Fibroblast of lung (primary cell): ENCODE measurements at places on chromosomes 5 and 9. TPM values are rescaled to one million over a fixed set of nuclear protein-coding genes. Genes with fewer than 3 reads are reported as not detected.

Gene ARID3C
- total RNA-seq: under 0.01 and 0.17 TPM in 2 replicates

Gene ACER2
- 2.6 and 4.5 TPM in 2 replicates for total RNA-seq

Gene RANBP3L
- total RNA-seq: under 0.01 TPM in 1 of 2 replicates, not detected in the other

Gene FYB1
- total RNA-seq: under 0.01 TPM in 1 of 2 replicates, not detected in the other

Gene AK1
- 46.7 and 47.6 TPM in 2 replicates for total RNA-seq

Gene PCDHGA9
- 2.6 and 4.8 TPM in 2 replicates for total RNA-seq

Gene FCN2
- total RNA-seq: not detected in 2 replicates

Gene SUB1
- total RNA-seq: 76.5 and 88.0 TPM in 2 replicates

Gene DMRT1
- not detected in 2 replicates for total RNA-seq

Gene NTRK2
- 0.26 and 0.66 TPM in 2 replicates for total RNA-seq

Gene SMIM33
- not detected in 2 replicates for total RNA-seq

DNA sequence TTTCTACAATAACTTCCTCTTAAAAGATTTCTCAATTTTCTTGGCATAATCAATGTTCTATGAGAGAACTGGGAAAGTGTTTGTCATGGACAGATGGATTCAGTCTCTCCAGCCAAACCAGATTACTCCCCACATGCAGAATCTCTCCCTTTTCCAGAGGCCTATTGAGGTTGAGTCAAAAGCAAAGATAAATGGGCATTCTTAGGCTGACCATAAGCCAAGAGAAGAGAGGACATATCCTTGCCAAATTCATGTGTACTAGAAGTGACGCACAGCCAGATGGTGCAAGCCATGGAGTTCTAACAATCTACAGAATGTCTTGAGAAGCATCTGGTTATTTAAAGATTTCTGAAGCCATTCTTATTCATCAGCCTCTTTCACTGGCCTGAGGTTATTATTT lies 2115.0 kb downstream of the MAT2B start:
- DNase-seq: peak; percentile 100

GRCh38 chr9:96620832-96621269 lies 1.2 kb upstream of the CDC14B start:
- no peak for DNase-seq

- no peak for DNase-seq
Measured at GRCh38 chr5:42836070-42836769, 24.5 kb upstream of the SELENOP start.

DNA sequence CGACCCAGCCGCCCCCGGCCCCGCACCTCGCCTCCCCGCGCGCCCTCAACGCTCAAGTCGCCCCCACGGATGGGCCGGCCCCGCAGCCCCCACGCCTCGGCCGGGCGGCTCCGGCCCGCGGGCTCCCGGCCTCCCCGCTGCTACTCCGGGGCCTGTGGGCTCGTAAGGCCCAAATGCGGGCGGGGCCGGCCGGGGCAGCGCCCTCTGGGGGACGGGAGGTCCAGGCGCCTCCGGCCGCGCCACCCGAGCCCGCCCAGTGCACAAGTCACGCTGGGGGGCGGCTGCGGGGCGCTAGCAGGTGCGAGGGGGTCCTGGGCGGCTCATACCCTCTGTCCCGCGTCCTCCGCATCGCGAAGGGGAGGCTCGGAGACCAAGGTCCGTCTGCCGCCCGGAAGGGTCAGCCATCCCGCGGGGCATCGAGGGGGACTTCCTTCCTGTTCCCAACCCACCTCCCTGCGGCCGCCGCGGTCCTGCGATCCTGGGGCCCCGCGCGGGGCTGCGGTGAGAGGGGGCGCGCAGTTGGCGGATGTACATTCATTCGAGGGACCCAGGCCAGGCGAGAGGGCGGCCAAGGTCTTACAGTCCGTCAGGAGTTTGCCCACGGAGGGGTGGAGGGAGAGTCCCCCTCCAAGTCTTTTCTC lies at the start of gene CIZ1:
TSS of gene CIZ1 (minus strand) at position 167 of the 641 bp plus-strand sequence. CDS start 715 bp downstream, outside the sequence.
- peak; percentile 79 for DNase-seq

- DNase-seq: peak; percentile 29
Measured at GRCh38 chr5:101418713-101419118, 515.6 kb upstream of the ST8SIA4 start.

GRCh38 chr5:170287532-170287931 lies 10.0 kb downstream of the LCP2 start:
- DNase-seq: peak; percentile 42

- DNase-seq: no peak
Measured at GRCh38 chr5:98540056-98540455, 233.4 kb upstream of the RGMB start.

GRCh38 chr9:13023498-13023897 lies 248.7 kb downstream of the LURAP1L start:
- DNase-seq: peak; percentile 41

GRCh38 chr9:133531293-133531692 lies 3.2 kb upstream of the ADAMTSL2 start:
- no peak for DNase-seq

DNA sequence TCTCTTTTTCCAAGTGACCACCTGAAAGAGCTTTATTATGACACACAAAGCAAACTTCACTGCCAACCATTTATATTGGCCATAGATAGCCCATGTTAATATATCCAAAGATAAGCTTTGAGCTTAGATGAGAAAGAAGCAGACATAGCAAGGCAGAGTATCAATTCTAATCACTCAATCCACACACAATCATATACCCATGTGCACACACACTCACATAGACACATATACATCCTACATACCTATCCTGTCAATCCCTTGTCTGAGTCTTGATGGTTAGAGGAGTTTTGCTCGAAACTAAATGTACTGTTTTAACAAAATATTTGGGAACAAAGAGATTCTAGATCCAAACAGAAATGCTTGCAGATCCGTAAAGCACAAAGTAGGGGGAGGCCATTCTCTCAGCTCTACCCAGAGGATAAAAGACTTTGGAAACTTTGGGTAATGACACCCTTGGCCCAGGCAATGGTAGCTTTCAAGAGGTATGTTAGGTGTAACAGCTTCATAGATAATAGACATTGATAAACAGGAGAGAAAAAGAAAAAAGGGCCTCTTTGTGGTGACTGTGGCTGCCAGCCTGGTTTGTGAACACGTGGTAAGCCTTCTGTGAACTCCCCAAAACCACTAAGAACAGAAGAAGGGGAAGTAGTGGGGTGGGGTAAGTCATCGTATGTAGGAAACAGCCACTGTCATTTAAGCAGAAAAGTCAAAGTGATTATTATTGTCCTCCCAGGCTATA lies 121.6 kb downstream of the TLR4 start:
- DNase-seq: no peak

DNA sequence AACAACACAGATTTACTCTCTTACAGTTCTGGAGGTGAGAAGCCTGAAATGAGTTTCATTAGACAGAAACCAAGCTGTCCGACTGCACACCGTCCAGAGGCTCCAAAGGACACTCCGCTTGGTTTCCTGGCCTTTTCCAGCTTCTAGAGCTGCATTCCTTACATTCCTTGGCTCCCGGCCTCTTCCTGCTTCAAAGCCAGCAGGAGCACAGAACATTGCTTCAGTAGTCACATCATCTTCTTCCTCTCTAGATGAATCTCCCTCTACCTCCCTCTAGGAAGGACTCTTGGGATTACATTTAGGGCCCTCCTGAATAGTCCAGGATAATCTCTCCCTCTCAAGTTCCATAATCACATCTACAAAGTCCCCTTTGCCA lies 213.3 kb downstream of the CDK5RAP2 start:
- peak; percentile 79 for DNase-seq

DNA sequence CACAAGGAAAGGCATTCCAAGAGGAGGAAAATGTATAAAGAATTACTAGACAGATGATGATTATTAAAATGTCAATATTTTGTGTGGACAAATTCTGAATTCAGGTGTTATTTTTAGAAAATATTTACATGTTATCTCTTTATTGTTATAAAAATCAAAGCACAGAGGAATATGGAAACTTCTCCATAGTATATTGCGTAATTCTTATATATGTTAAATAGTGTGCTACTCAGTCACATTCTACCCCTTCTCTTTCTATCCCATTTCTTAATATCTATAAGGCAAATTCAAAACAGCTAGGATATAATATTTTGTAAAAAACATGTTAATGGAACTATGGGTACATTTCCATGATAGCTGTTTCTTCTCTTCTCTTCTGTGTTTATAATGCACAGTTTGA lies 546.8 kb upstream of the FTMT start:
- DNase-seq: no peak

DNA sequence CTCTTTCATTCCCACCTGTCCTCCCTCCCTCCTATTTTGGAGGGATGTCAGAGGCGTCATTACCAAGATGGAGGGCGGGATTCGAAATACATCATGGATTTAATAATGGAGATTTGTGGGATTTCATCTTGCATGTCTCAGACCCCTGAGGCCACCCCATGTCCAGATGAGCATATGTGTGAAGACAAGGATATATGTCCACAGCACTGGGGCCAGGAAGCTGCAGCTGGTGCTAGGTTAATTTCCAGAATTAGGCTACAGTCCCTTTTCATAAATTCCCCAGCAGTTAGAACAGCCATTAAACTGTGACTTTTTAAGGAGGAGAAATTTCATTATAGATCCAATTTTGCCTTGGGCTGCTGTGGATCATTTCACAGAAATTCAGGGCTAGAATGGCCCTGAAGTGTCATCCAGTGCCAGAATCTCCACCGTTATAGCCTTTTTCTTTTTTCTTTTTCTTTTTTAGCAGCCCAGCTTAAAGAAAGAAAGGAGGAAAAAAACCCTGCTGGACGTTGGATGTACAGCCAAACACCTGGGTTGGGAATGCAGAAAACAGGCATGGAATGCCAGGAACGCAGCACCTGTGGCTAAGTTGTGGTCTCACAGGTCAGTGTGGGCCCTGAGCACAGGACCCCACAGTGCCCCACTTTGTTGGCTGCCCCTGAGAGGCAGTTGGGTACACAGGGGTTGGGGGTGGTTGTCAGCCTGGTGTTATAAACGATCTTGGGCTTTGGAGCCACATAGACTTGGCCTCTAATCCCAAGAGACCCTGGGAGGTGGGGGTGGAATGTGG lies 50.2 kb upstream of the CXCL14 start:
- no peak for DNase-seq

- DNase-seq: peak; percentile 27
Measured at GRCh38 chr9:114552706-114553105, 34.9 kb upstream of the ATP6V1G1 start.

DNA sequence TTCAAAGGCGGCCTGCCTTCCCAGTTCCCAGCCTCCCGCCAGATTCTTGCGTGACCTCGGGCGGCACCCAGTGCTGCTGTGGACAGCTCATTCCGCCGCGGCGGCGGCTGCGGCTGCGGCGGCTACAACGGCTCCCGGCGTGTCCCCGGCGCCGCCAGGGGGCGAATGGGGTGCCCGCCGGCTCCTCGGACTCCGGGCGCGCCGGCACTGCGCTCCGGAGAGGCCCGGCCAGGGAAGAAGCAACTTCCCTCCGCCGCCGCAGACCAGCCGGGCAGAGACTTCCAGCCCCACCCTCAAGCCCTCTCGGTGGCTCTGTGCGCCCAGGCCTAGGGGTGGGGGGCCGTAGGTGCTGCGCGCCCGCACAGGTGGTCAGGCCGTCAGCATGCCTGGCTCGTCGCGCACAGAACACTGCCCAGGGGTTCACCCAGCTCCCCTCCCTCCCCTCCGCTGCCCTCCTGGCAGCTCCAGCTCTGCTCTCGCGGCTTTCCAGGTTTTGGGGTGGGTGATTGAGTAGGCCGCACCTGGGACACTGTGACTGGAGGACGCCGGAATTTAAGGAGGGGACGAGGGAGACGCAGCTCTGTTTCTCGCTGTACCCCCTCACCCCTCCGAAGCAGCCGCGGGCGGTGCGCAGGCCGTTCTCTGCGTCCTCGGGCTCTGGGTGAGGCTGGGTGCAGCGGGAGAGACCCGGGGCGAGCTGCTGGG lies 20.2 kb downstream of the IGIP start:
- peak; percentile 58 for DNase-seq

GRCh38 chr9:29211580-29212396 lies 1638.5 kb upstream of the C9orf72 start:
- peak; percentile 4 for DNase-seq

DNA sequence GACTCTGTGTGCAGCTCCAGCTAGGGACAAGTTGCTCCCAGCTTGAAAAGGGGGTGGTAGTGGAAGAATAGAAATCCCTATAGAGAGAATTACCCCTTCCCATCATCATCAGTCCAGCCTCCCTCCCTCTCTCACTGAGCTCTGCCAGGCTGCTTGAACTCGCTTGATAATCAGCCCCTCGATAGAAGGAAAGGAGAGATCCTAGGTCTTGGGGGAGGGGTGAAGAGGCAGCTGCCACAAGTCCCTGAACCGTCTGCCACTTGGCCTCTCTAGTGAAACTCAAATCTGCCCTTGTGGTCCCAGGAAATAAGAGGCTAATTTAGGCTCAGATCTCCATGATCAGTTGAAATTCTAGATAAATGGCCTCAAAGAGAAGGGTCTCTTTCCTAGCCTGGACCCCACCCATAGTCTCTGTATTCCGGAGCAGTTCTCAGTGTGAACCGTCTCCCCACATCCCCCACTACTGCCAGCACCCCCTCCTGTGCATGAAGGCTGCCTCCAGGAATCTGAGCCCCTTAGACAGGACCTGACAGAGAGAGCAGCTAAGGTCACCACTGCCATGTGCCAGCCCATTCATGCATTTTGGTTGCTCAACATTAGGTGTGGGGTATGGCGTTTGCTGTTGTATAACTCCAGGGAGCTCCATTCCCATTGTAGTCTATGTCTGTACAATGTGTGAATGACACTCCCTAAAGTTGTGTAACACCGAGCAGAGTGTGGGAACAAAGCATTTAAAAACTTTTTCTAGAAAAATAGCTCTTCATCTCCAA lies 5.5 kb downstream of the DNAJB5 start:
- peak; percentile 35 for DNase-seq

DNA sequence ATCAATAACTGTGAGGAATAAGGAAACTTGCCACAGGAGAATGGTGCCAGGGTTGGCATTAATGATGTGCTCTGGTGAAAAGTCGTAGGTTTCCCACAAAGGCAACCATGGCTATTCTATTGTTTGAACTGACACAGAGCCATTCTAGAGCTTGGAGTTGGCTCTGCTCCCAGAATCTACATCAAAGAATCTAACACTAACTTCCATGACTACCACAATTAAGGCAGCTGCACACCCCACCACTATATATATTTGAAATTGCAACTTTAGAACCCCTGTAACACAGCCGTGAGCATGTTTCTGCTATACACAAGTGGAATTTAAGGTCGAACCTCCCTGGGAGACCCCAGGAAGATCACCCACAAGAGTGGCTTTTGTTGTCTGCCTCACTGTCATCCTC lies 89.7 kb upstream of the CCDC152 start:
- DNase-seq: no peak

- DNase-seq: no peak
Measured at GRCh38 chr5:60354311-60354710, 345.7 kb downstream of the DEPDC1B start.

DNA sequence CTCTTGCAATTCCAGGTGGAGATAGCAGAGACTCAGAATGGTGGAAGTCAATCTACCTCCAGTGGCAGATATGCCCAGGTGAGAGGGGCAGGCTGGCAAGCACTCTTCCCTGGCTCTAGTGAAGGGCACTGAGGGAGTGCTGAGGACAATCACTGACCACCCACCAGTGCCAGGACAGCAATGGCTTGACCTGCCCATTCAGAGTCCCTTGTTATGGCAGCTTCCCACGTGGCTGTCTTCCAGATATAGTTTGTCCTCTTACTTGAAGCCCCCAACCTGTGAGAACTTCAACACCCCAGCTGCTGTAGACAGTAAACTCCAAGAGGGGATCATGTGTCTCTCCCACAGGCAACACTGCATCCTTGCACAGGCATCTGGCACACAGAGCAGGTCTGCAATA lies 104.7 kb downstream of the LHFPL2 start:
- no peak for DNase-seq

GRCh38 chr9:100098046-100098886 lies 534 bp downstream of the ERP44 start:
- peak; percentile 39 for DNase-seq
